Fibroblast of skin of abdomen (primary cell): ENCODE measurements at places on chromosomes 11 and 22.
A peak's percentile ranks its signal among the peaks of the same experiment; 100 is the strongest.

DNA sequence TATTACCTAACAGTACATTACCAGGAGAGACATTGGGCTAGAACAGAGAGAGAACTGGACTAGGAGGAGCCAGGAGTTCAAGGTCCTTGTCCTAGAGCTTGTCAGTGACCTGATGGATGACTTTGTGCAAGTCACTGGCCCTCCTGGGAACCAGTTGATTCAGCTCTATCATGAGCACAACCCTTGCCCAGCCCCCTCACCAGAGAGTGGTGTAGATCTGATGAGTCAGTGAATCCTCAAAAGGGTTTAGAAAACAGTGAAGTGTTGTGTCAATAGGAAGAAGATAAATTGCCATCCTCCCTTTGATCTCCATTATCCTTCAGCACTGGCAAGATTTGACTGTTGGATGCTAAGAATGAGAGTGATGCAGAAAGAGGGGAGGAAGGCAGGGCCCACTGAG is 24.3 kb downstream of the NEU3 start:
- peak; percentile 35 for DNase-seq

DNA sequence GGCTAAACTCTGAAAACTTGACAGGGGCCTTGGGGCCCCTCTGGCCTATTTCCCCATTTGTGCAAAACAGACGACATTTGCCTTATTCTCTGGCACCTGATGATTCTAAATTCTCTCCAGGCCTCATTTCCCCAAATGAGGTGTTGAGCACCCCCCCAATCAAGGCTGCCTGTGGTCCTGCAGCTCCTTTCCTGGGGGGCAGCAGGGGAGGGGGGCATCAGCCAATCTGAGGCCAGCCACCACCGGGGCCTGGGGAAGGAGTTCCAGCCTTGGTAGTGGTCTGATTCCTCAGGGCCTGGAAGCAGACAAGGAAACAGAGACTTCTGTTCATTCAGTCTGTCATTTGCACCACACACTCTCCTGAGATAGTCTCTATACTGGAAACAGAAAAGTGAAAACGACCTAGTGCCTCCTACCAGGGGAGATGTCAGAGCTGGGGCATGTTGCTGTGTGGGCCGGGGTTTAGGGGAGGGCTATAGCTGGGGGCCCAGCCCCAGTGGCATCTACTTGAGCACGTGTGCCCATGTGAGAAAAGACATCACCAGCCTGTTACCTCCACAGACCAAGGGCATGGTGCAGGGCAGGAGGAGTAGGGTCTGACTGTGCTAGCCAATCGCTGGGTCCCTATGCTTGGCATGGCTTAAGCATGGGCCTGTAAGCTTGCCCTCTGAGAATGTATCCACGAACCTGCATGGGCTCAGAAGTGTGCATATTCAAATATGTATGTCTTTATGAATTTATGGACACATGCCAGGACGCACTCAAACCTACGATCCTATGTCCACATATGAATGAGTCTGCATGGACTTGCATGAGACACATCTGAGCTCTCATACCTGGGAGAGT is 1.8 kb upstream of the TPBGL start:
- DNase-seq = no peak

- no peak for DNase-seq
Observed at GRCh38 chr22:17913801-17914347, 110.5 kb downstream of the MICAL3 start.

- DNase-seq = no peak
Observed at GRCh38 chr11:126506789-126507188, 151.3 kb downstream of the ST3GAL4 start.

DNA sequence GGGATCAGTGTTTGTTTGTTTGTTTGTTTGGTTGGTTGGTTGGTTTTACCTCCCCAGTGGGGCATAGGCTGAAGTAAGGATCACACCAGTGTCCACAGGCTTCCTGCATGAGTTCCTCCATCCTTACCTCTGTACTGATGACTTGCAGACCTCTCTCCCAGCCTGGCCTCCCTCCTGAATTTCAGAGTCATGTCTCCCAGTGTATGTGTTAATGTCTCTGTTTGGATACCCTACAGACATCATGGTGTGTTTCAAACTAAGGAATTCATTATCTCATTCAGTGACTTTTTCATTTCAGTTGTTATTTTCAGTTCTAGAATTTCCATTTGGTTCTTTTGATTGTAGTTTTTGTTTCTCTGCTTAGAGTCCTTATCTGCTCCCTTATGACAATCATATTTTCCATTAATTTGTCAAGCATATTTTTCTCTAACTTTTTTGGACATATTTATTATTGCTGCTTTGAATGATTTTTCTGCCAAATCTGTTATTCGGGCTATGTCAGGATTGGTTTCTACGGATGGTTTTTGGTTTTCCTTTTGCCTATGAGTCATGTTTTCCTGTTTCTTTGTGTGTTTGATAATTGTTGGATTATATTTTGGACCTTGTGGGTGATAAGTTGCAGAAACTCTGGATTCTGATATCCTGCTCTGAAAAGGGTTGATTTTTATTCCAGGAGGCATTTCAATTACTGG is 23.6 kb downstream of the MYEOV start:
- DNase-seq = no peak

DNA sequence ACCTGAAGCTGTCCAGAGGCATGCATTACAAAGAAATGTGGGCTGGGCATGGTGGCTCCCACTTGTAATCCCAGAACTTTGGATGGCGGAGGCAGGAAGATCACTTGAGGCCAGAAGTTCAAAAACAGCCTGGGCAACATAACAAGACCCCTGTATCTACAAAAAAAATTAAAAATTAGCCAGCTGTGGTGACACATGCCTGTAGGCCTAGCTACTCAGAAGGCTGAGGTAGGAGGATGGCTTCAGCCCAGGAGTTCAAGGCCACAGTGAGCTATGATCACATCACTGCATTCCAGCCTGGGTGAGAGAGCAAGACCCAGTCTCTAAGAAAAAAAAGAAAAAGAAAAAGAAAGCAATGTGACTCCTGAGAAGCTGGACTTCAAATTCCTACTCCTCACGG is 138.5 kb upstream of the HSD17B12 start:
- no peak for DNase-seq

GRCh38 chr22:43253839-43254238 is 66.9 kb upstream of the TTLL12 start:
- DNase-seq = no peak
